Ovary (tissue), 10 donors: ENCODE measurements at places on chromosomes 5 and 9.

DNA sequence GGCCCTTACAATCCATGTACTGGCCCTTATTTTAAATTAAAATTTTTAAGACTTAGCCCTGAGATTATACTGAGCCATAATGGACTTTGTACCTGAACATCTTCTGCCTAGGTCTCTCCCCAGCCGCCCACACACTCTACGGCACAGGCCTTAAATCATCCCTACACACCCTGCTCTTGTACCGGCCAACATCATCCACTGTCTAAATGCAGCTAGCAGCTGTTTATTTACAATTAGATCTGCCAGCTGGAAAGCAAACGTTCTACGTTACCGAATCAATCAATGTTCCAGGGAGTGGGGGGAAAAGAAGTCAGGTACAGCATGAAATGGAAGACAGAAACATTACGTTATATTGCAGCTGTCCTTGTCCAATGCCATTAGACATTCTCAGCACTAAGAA is 88.4 kb upstream of the GRAMD2B start:
- no peak for DNase-seq

- DNase-seq, result no peak
These were observed 270.8 kb upstream of the DAPK1 start for GRCh38 chr9:87226896-87227295.

DNA sequence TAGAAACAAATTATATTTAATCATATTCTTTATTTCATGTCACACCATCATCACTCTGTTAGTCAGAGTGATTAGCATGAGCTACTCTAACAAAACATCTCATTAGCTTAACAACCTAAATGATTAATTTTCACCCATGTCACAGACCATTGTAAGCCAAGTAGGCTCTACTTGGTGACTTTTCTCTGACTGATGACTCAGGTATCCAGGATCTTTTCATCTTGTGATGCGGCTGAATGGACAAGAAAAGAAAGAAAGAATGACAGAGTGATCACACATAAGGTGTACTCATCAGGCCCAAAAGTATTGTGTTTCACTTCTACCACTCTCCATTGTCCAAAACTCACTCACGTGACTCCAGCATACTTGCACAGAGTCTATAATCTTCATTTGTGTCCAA is 299.3 kb downstream of the ANXA1 start:
- no peak for DNase-seq

- DNase-seq, result no peak
These were observed 397.8 kb downstream of the EFNA5 start for GRCh38 chr5:107272954-107273353.

DNA sequence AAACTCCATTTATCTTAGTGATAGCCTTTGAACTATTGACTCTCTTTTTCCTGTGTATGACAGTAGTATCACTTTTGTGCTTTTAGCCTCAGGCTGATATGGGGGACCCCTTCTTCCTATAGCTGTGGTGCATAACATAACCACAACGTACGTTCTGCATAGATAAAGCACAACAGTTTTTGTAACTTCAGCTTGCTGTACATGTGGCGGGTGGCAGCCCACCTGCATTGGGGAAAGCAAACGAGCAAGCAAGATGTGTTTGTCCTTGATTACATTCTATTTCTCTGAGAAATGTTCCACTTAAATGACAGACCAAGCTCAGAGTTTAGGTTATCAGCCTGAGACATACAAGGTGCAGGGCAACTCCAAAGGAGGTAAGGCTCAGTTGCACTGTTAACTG is 309.4 kb downstream of the KDM4C start:
- DNase-seq, result no peak

DNA sequence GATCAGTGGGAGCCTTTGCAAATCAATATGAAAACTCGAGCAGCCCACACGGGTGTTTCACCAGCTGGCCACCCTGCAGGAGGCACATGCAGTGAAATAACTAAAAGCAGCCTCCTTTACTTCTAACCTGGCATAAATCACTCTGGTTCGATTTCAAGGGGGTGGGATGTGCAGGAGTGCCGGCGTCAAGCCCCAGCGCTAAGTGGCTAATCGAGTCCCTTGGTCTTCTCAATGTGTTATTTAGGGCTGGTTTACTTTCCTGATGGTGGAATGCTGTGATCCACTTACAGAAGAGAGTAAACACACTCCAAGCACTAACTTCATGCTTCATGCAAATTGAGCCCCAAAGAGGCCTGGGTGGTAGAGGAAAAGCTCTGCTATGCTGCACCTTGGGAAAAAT is 109.4 kb downstream of the TMEM174 start:
- no peak for DNase-seq

DNA sequence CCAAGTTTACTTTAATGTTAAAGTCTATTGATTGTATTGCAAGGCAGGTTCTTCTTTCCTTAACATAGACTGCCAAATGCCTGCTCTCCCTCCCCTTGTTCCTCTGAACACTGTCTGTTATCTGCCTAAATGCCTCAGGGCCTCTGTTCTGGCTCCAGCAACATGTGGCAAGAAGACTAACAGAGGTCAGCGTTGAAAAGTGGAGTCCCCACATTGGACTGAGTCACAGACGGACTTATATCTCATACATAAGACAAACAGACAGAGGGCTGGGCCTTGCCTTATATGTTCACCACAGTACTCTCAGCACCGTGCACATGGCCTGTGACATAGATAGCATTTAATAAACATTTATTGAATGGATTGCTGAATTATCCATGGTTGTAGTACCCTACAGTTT is 91.4 kb downstream of the TSSK1B start:
- no peak for DNase-seq

- peak; percentile 6 for DNase-seq
These were observed 18.6 kb upstream of the OLFM1 start for GRCh38 chr9:135068776-135069415.

GRCh38 chr5:125390326-125390725 is 643.9 kb upstream of the ZNF608 start:
- no peak for DNase-seq
